ENCODE measurements at places on chromosomes 13 and 19.

DNA sequence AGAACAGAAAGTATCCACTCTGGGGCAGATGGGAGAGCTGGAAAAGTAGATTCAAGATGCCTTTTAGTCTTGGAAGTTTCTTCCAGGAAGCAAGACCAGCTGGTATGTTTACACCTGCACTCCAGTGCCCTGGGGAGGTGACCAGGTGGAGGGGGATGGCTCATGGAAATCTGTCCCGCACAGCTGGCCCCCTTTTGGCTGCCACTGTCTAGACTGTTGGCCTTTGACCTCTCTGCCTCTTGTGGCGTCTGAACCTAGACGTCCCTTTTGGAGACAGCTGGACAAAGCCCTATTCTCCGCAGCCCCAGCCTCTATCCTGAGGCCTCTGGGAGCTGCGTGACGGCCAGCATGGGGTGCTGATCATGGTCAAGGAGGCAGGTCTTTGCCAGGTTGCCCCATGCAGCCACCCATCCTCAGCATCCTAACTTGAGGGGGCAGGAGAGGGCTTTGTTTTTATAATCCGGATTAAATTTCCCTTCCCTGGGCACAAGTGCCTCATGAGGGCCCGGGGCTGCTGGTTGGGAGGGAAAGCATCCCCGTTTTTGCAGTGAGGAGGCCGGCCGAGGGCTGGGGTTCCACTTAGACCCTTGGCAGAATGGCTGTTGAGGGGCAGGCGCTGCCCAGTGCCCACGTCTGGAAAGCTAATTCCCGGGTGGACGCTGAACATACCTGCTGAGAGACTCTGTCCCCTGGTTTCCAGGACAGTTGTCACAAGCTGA lies 17.3 kb upstream of the GDF15 start:
- no peak for DNase-seq

GRCh38 chr19:518598-519231 lies 11.4 kb downstream of the TPGS1 start:
- DNase-seq, result no peak

DNA sequence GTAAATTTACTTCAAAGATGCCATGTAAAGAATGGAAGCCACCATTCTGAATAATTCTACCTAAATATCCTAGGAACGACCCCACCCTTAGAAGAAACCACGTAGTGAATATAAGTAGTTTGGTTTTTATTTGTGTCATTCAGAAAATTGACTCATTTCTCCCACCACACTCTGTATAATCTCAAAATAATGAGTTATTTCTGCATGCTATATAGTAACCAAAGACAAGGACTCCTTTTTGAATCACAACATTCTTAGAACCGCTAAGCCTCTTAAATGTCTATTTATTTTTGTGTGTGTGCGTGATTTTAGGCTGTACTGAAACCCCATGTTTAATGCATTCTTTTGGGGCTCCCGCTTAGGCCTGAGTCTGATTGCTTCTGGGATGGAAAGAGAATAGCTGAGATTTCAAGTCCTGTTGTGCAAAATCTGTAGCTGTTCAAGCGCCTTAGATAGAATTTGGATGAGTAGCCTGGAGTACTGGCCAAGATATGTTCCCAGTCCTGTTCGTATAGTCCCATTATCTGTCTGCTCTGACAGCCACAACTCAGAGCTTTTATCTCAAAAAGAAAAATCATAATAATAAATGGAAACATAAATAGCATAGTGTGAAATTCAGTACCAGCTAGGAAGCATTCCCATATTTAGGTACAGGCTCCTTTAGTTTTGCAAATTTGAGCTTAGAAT lies 532.4 kb upstream of the NBEA start:
- DNase-seq, result no peak

DNA sequence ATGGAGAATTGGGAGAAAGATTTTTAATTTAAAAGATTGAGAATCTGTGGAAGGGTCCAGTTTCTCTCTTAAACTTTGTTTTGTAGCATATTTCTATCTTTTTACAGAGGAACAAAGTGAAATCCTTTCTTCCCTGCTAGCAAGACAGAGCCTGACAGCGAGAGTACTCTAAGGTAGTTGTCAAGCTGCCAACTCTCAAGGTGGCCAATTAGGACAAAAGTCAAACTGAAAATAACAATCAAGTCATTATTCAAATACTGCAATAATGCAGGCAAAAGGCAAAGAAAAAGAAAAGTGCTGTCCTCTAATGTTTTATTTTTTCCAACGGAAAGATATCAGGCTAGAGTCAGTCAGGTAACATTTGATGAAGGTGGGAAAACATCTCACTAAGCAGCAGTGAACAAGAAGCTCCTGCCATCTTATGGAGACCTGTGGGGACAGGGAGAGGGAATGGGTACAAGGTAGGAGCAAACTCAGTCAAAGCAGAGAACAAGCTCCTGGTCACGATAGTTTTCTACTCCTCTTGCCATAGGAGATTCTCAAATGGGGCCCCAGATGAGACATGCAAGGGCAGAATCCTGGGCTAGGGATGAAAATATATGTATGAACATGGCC lies 801.9 kb upstream of the SLITRK1 start:
- DNase-seq, result no peak

DNA sequence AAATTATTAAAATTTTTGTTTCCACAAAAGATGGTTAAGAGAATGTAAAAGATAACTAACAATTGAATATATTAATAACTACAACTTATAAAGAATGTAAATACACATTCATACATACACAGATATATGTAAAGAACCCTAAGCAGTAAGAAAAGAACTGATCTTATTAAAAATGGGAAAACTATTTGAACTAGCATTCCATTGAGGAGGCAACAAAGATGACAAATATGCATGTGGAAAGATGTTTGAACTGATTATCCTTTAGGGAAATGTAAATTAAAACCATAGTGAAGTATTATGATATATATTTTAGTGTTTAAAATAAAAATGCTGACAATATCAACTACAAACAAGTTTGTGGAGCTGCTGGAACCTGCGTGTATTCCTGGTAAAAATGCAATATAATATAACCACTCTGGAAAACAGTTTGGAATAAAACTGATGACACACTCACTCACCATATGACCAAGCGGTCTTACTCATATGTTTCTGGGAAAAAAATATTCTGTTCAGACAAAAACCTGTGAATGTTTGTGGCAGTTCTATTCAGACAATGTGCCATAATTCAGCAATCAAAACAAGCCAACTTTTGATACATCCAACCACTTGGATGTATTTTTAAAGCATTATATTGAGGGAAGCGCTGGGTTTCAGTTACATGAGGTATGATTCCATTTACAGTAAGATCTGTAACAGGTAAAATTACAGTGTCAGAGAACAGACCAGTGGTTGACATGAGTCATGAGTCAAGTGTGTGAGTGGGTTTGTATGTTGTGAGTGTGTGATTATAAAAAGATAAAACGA lies 694.4 kb upstream of the SLITRK5 start:
- DNase-seq, result no peak

DNA sequence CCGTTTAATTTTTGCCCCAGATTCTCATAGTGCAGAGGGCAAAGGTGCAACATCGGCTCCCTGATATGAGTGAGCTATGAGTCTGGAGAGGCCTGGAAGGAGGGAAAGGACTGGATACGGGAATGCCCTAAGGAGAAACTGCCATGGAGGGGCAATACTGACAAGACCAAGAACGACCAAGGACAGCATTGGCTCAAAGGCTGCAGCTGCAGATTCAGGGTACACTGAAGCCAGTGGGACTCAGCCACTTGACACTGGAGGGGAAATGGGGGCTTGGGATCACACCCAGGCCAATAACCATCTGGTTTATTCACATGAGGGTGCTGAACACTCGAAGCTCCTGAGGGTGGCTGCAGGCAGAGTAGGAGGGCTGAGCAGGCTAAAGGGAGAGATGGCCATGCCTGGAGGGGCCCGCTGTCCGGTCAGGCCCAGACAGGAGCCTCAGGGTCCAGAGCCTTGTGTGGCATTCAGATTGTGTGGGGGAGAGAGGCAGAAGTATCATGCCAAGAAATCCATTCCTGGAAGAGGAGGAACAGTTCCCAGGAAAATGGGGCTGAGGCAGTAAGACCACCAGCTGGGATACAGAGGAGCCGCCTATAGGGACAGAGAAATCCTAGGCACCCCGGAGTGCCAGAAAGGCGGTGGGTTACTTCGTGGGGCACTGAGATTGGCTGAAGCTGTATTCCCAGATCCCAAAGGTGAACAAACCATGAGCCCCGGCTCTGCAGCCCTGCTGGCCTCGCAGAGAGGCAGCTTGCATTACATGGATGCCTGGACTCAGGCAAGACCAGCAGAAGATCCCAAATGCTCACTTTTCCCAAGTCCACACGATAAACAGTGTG lies 20.7 kb downstream of the COL4A1 start:
- DNase-seq, result no peak

Measured in astrocyte of the cerebellum (primary cell).